ENCODE measurements at places on chromosomes 3 and 15.

DNA sequence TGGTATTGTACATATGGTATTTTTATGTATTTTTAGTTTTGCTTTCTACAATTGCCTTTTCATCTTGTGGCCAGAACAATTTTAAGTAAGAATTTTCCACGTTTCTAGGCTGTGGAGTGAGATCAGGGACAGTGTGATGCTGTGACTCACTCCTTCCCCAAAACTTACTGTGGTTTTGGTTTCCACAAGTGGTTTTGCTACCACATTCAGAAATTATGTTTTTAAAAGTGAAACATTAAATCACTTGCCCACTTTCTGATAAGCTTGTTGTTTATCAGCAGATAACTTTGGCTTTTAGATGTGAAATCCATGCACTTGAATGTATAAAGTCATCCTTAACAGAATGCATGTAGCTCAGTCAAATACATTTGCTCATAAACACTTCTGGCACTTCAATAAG, 192.2 kb upstream of the THRB start:
- no peak for DNase-seq

GRCh38 chr15:38482572-38482971, 28.6 kb downstream of the FAM98B start:
- no peak for DNase-seq

GRCh38 chr3:40680685-40681657, 156.2 kb downstream of the ZNF621 start:
- DNase-seq, result no peak

GRCh38 chr3:159252274-159252673, 450.4 kb downstream of the MFSD1 start:
- DNase-seq, result no peak

- DNase-seq, result no peak
These were observed 10.4 kb downstream of the PTPRG start for GRCh38 chr3:61571516-61572336.

DNA sequence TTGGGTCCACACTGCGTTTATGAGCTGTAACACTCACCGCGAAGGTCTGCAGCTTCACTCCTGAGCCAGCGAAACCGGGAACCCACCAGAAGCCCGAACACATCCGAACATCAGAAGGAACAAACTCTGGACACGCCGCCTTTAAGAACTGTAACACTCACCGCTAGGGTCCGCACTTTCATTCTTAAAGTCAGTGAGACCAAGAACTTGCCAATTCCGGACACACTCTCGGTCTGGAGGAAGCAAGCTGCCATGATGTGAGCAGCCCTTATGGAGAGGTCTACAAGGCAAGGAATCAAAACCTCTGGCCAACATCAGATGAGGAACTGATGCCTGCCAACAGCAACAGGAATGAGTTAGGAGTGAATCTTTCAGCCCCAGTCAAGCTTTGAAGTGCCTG, 62.9 kb downstream of the SLC28A2 start:
- DNase-seq, result no peak

GRCh38 chr15:57133127-57133968, 214.9 kb downstream of the TCF12 start:
- no peak for DNase-seq

GRCh38 chr15:79339588-79340314, 28.8 kb downstream of the TMED3 start:
- DNase-seq, result no peak

DNA sequence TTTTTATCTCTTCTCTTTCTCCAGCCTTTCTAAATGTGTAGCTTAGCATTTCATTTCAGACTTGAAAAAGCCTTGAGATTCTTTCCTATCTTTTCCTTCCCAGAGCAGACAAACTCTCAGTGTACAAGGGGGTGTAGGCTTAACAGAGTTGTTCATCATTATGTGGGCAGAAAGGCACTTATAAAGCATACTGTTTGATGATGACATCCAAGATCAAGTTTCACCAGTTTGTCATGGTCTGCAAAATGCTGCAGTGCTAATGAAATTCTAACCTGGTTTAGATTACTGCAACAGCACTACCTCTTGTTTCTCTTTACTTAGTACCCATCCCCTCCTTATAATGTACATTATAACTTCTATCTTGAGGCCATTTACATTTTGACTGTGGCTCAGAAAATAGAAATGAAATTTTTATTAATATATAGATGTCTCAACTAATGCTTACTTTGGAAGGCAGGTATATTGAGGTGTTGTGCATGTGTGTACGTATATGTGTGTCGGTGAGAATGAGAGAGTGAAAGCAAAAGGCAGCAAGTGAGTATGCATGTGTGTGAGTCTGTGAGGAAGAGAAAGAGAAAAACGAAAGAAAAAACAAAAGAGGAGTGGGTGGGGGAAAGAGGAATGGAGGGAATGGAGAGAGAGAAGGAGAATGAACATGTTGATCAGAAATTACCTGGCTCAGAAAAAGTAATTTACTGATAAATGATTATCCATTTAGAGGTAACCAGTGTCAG, 1043.6 kb downstream of the TUSC7 start:
- no peak for DNase-seq

DNA sequence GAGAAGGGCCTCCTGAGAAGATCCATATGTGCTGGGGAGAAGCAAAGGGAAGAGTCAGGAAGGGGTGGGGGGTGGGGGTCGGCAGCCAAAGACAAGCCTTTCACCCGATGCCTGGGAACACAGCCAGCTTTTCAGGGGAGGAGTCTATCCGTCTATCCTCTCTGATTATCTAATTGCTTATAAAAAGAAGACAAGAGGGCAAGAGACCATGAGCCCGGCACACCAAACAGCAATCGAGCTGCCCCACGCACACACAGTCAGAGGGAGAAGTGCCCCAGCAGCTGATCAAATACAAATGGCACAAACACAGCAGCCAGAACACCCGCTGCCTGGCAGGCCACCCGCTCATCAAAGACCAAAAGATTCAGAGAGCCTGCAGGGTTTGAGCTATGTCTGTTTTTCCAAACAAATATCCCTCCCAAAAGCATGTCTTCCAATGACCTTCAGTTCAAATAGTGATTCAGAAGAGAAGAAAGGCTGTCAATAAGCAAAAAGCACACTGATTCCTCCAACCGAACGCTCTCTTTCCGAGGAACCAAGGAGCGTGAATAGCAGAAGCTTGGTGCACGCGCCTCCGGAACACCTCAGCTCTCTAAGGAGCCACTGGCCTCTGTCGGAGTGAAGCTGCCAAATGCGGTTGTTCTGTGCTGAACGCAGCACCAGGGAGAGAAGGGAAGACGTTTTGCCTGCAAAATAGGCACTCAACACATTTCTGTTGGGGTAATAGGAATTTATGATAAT, 419.2 kb downstream of the OCA2 start:
- no peak for DNase-seq

- no peak for DNase-seq
These were observed 70.7 kb upstream of the KCNMB2 start for GRCh38 chr3:178465260-178466180.

DNA sequence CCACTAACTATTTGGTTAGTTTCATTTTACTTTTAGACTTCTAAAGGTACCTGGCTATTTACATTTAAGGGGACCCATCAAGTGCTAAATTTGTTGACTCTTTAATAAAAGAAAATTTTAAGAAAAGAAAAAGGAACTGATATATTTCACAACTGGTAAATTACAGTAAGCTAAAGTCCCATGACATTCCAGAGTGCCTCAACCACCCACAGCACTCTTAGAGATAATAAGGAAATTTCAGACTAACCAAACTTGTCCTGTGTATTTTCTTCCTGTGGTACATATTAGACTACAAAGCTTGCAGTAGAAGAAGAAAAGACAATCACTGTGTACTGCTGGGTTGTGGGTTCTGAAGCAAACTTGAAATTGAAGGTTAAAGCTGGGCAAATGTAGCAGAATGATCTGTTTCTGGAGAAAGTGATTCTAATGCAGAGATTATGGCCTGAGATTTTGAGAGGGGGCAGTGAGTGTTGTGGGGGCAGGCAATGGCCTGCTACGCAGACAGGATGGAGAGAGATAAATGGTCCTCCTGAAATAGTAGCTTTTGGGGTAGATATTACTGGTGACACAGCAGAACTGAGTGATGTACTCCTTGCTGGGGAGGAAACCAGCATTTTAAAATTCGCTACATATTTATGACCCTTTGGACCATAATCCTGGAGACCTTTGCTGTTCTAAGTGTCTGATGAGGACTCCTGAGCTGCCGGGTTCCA, 24.5 kb upstream of the MFSD1 start:
- no peak for DNase-seq

DNA sequence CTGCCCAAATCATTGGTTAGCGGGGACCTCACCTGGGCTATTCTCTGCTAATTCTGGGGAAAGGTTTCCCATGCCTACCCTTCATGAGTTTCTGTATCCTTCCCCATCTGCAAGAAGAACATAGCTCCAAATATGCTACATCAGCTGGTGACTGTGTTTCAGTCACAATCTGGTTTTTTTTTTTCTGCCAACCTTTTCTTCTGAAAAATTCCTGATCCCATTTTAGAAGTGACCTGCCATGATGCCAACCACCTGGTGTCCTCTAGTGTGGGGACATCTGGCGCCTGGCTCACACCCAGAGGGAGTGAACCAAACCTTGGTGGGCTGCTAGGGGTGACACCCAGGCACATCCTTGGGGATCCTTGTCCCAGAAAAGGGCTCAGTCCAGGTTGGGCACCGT, 76.1 kb downstream of the CHRD start:
- DNase-seq, result no peak

- DNase-seq, result no peak
These were observed 100.9 kb upstream of the ROPN1 start for GRCh38 chr3:124092811-124093210.

GRCh38 chr3:24100696-24101402, 155.8 kb downstream of the NR1D2 start:
- DNase-seq, result no peak

GRCh38 chr15:49154359-49154758, 1.0 kb downstream of the COPS2 start:
- DNase-seq, result no peak

GRCh38 chr3:127457094-127457475, 133.4 kb downstream of the TPRA1 start:
- peak; percentile 63 for DNase-seq

- DNase-seq, result no peak
These were observed 14.6 kb downstream of the GABPB1 start for GRCh38 chr15:50340416-50340815.

DNA sequence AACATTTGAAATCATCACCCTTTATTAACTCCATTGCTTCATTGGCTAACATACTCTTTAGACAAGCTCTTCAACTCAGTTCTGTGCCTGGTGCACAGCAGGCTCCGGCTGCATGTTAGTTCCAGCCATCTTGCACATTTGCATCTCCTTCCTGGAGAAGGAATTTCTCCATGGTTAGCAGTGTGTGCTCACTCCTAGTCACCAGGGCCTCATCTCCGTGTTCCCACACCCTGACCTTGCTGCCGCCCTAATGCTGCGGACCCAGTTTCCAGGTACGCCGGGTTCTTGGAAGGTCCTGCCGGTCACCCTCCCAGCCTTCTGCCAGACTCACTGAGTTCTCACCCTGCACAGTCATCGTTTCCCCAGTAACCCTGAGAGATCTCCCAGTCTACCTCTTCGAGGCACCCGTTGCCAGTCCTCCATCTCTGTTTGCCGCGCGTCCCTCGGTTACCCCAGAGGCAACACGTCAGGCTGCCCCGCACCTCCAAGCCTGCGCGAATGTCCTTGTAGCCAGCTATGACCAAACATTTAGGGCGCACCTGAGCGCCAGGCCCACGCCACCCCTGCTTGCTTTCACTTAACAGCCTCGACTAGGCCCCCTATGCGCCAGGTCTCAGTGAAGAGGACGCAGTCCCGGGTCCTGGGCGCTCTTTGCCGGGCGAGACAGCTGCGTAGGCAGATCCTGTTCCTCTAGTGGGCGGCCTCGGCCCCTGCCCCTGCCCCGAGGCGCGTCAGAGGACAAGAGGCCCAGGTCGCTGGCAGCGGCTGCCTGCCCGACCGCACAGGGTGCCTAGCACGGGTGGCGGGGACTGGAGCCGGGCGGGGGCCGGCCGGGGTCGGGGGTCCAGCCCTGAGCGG, 747 bp upstream of the ZNF592 start:
- DNase-seq, result peak; percentile 89

- DNase-seq, result no peak
These were observed 40.2 kb downstream of the PPM1L start for GRCh38 chr3:160796089-160796812.
